Activated CD4-positive, alpha-beta T cell treated with anti-CD3 and anti-CD28 coated beads, Interleukin-2, amount 50 U/mL, for 24 hours (primary cell): ENCODE measurements at places on chromosomes 11 and 22.

- no peak for DNase-seq
Measured at GRCh38 chr11:121132211-121132976, 31.4 kb downstream of the TECTA start.

DNA sequence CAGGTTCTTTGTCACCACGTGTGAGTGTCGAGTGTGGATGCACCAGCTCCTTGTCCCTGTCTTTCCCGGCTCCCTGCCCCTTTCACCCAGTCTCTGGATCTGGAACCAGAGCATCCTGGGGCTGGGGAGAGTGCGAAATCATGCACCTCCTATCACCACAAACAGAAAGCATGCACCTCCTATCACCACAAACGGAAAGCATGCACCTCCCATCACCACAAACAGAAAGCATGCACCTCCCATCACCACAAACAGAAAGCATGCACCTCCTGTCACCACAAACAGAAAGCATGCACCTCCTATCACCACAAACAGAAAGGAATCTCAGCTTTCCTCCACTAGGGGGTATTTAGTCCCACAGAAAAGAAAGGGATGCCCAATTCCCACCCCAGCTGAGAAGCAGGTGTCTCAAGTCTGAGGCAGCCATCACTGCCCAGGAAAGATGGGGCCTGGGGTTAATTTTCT, 5.9 kb upstream of the GLB1L3 start:
- no peak for DNase-seq

GRCh38 chr11:75194147-75194546, 43.2 kb downstream of the SLCO2B1 start:
- no peak for DNase-seq

- DNase-seq, result no peak
Measured at GRCh38 chr11:100190395-100190794, 496.7 kb upstream of the ARHGAP42 start.

DNA sequence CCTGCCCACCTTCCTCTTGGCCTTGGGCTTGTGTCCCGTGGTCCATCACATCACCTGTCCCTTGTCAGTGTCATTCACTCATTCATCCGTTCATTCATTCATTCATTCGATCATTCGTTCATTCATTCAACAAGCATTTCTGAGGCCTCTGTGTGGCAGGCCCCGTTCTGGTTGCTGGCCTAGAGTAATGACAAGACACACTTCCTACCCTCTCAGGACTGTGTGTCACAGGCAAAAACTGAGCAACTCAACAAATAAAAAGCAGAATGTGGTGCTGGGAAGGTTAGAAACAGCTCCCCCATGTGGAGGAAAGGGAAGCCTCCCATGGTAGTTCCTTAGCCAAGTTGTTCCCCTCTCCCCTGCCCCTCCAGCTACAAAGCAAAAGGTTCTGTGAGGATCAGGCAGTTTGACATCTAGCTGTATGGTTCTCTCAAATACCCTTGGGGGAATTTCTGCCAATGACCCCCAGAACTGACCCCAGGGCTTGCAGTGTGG, 1.6 kb upstream of the OMP start:
- DNase-seq, result no peak
